ENCODE measurements at places on chromosomes 11 and 22. TPM values are rescaled to one million over a fixed set of nuclear protein-coding genes. Genes with fewer than 3 reads are reported as not detected.

The CD3G gene
- not detected for total RNA-seq

The PCSK7 gene
- total RNA-seq = 113 TPM

GRCh38 chr11:27973851-27974536 is 134.0 kb downstream of the KIF18A start:
- no peak for DNase-seq

GRCh38 chr22:37639070-37639760 is at the start of gene SH3BP1:
SH3BP1 (plus strand) TSS chr22:37639669; CDS start chr22:37639788, 119 bp downstream.
- no peak for DNase-seq

- DNase-seq = no peak
Measured at GRCh38 chr11:113574586-113574985, 99.4 kb upstream of the DRD2 start.

DNA sequence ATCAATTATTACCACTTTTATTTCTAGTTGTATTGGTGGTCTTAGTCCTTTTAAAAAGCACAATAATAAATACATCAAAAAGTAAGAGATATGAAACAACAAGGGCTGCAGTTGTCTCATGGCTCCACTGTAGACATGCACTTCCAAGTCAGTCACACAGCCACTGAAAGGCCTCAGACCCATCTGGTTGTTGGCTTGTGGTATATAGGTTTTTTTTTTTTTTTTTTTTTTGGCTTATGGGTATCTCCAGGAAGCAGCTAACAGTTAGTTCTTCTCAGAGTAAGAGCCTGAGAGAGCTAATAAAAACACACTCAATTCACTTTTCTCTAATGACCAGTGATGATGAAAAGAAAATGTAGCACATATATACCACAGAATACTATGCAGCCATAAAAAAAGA is 6.0 kb upstream of the OR52E6 start:
- DNase-seq = no peak

- no peak for DNase-seq
Measured at GRCh38 chr11:61585115-61585514, 4.2 kb upstream of the SYT7 start.

Measured in suprapubic skin (tissue), 4 donors.